Adrenal gland (tissue), 19 donors: ENCODE measurements at places on chromosomes 4 and X. TPM values are rescaled to one million over a fixed set of nuclear protein-coding genes. Genes with fewer than 3 reads are reported as not detected.

The LAS1L gene
- 22.6 TPM for total RNA-seq

The MTCP1 gene
- 1.2 TPM for total RNA-seq

The UTP3 gene
- 32.7 TPM for total RNA-seq

The PCDH7 gene
- 5.4 TPM for total RNA-seq

The IQCM gene
- not detected for total RNA-seq

The CCDC110 gene
- total RNA-seq, result 0.84 TPM

The ITGB1BP2 gene
- total RNA-seq, result 0.83 TPM
